ENCODE measurements at places on chromosomes 7 and 10.
A peak's percentile ranks its signal among the peaks of the same experiment; 100 is the strongest.

DNA sequence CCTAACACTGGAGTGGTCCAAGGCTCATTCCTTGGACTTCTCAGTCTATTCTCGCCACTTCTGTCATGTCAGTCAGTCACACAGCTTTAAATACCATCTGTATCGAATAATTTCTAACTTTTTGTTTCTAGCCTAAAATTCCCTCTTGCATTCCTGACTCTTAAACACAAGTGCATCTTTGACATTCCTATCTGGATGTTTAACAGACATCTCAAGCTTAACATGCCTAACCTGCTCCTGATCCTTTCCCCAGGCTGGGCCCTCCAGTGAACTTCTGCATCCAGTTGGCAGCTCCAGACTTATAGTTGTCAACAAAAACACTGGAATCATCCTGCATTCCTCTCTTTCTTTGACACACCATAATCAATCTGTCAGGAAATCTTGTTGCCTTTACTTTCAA, 4.5 kb upstream of the ABCB4 start:
- DNase-seq: no peak

DNA sequence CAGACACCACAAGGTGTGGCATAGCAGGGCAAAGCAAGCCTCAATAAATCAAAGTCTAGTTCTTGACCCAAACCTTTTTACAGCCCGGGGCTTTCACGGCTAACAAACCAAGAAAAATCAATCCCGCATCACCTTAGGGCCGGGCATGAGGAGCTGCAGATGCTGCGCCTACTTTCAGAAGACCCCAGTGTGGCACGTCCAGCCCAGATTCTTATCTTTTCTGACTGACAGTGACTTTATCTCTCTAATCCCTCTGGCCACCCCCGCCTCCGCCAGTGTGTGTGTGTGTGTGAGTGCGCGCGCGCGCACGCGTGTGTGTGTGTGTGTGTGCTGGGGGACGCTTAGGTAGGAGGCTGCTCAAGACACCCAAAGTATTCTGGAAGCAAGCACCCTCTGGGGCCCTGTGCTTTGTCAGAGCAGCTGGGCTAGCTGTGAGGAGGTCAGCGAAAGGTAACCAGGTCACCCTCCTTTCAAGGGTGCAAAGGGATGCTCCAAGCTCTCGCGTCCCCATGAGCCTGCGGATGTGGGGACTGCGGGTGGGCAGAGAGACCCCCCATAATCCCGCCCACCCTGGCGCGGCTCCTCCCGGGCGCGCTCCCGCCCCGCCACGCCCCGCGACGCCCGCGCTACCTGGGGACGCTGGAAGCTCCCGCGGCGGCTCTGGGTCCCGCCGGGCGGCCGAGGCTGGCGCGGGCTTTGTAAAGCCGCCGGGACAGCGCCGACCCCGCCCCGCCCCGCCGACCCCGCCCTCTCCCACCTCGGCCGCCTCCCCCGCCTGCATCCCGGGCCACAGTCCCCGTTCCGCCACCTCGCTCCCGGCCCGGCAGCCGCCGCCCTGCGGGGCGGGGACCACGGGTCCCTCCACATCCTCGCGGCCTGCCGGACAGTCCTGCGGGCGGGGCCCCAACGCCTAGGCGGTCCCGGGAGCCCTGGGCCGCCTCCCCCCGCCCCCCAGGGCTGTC, 57.1 kb upstream of the RHOBTB1 start:
- no peak for DNase-seq

DNA sequence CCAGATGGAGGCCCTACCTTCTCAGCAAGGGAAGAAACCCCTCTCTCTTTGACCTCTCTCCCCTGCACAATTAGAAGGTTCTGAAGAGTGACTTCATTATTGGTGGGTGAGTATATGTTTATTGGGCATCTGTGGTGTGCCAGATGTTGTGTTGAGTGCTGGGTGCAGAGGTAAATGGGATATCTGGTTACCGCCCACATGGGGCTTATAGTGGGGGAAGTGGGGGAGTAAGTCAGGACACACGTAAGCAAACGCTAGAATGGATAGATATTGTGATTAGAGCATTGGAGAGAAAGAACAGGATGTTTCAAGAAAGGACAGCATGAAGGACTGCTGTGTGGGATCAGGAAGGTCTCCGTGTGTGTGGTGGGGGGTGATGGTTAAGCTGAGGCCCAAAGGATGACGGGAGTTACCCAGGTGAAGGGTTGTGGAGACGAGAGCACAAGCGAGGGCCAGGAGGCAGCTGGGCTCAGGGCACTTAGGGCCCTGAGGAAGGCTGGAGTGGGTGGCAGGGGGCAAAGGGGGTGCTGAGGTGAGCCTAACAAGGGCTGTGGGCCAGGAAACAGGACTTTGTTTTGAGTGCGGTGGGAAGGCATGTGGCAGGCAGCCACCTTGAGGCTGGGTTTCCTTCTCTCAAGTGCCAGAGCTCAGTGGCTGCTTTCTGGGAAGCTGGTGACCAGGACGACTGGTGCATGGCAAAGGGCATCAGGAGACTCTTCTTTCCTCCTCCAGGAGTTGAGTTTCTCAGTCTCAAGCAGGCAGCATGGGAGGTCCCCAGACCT, 299.9 kb downstream of the RPS24 start:
- DNase-seq: no peak

GRCh38 chr10:131979336-131979735, 2.4 kb downstream of the BNIP3 start:
- no peak for DNase-seq

GRCh38 chr10:5291501-5292195, 73.1 kb upstream of the UCN3 start:
- DNase-seq: peak; percentile 8

DNA sequence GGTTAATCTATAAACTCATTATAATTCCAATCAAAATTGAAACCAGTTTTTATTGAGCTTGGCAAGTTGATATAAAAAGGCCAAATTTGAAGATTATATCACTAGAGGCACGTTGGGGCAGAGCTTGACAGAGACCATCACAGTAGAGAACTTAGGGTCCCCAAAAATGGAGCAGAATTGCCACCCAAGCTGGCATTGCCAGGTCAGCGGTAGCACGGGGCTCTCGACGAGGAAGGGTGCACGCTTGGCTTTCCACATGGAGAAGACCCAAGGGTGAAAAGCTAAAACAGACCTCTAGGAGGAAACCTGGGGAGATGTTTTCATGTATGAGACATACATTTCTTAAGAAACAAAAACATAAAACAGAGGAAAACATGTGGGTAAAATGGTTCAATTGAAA, 4.3 kb upstream of the JAKMIP3 start:
- DNase-seq: no peak

DNA sequence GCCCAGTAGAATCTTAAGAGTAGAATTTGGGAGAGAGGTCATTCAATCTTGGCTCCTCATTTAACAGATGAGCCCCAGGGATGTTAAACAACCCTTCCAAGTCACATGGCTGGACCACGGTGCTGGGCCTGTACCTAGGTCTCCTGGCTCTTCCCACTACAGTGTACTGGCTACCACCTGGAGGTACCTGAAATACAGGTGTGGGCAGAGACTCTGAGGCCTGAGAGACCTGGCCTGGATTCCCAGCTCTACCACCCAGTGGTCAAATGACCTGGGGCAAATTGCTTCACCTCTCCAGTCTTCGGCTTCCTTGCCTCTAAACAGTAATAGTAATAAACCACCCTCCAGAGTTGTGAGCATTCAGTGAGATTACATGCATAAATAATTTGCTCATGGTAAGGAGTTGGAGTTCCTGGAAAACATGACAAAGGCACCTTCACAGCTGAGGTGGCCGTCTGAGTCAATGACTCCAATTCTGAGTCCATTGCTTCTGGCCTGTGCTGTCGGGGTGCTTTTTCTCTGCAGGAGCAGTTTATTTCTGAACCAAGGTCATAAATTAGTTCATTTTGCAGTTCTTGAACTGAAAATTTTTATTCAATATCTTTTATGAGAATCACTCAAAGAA, 2.7 kb downstream of the GOT1 start:
- DNase-seq: no peak

DNA sequence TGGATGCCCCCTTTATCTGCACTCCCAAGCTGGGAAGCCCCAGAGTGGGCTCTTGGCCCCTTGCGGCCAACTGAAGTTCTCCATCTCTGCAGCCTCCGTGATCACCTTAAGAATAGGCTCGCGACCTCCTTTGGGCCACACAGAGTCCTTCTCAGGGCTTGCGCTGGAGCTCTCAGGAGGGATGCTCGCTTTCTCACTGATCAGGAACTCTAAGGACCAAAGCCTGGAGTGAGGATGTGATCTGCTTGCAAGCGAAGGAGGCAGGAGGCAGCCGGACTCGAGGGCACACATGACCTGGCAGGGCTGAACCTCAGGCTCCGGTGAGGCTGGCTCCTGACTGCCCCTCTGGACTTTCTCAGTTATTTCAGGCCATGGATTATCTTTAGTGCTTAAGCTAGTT, 192.1 kb upstream of the MKI67 start:
- DNase-seq: no peak

DNA sequence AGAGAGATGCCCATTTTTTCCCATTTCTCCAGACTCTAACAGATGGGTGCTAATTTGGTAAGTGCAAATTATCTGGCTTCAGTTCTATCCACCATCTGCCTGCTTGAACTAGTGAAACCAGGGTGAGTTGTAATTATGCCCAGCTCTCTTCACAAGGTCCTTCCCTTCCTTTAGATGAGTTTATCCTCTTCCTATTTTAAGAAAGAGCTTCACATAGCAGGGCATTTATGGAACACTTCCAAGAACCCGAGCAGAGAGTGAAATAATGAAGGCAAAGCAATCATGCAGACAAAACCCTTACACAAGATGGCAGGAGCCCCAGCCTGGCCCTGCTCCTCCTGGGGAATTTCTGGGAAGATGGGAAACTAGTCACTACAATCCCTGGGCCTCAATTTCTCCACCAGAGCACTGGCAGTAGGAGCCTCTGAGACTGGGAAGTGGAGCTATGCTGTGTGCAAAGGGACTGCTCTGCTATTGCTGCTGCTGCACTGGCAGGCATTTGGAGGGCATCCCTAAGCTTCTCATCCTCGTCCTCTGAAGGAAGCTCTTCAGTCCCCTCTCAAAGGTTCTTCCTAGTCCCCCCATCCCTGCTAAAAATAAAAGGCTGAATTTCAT, 33.7 kb upstream of the PLXNA4 start:
- no peak for DNase-seq

DNA sequence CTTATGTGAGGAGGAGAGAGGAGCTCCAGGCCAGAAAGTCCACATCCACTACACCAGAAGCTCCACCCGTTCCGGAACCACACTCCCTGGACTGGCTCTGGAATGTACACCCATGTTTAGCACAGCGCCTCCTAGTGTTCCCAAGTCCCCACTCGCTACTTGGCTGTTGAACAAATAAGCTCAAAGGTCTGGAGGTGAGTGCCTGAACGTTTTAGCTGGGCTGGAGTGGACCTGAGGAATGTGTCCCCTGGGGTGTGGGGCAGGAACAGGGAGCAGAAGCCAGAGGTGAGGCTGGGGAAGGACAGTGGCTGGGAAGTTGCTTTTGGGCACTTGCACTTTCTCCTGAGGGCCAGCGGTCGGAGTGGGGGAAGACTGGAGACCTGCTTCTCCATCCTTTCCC, 164.1 kb upstream of the CDCA7L start:
- no peak for DNase-seq

Data from stimulated activated CD8-positive, alpha-beta memory T cell treated with anti-CD3 and anti-CD28 coated beads, Interleukin-4, amount 100 ng/mL, for 24 hours (primary cell).